ENCODE measurements at places on chromosomes 2 and 18.

DNA sequence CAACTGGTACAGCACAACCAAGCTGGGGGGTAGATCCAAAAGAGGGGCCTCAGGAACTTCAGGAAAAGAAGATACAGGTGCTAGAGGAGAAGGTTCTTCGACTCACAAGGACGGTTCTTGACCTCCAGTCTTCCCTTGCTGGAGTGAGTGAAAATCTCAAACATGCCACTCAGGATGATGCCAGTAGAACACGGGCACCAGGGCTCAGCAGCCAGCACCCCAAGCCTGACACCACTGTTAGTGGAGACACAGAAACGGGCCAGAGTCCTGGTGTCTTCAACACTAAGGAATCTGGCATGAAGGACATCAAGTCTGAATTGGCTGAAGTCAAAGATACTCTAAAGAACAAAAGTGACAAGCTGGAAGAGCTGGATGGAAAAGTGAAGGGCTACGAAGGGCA, 43.8 kb downstream of the EMILIN2 start:
- DNase-seq, result no peak

DNA sequence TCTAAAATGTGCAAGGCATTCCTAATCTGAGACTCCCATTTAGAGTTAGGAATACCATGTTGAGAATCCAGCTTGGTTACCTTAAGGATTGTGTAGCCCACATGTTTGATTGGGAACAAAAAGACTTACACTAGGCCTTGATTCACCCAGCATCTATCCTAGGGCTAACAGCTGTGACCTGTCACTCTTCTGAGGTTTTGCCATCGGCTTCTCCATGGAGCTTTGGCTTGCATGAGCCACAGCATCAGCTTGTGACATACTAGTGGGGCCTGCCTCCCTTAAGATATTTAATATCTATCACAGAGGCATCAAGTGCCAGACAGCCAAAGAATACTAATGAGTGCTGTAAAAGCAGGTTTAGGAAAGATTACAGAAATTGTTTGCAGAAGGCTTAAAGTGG, 241.3 kb upstream of the UBE2E3 start:
- DNase-seq, result no peak

DNA sequence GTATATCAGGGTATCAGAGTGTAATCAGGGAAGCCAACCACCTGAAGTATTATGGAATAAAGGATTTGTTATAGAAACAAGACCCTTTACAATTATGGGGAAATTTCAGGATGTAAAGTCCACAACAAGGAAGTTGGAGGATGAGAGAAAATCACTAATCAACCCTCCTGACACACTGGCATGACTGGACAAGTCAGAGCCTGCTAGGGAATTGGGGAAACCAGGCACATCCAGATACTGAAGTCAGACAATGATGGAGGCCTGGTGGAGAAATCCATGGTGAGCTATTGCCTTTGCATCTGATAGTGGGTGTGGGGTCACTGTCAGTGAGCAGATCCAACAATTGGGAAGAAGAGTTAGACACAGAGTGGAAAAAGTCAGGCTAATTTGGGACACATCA, 158.8 kb upstream of the FBXO11 start:
- no peak for DNase-seq

DNA sequence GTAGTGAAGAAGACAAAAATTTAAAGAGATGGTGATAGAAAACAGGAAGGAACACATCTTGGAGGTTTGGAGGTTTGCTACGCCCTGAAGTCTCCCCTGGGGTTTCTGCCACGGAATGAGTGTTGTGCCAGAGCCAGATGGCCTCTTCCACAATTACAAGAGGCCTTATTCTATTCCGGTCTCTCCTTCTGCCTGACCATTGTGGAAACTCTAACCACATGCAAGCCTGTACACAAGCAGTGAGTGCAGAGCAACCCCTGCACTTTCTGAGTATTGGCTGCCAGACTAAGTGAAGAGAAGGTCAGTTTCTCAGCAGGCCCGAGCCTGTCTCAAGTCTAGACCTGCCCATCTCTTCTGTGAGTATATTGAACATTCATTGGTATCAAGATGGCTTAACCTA, 22.7 kb upstream of the MYO1B start:
- no peak for DNase-seq

GRCh38 chr2:46847726-46848412, 67.7 kb downstream of the MCFD2 start:
- no peak for DNase-seq

GRCh38 chr18:9663377-9663776, 44.7 kb upstream of the RAB31 start:
- no peak for DNase-seq

- no peak for DNase-seq
Measured at GRCh38 chr2:44218771-44219170, 50.1 kb downstream of the PPM1B start.

GRCh38 chr2:23784971-23785370, 142.0 kb downstream of the ATAD2B start:
- no peak for DNase-seq

DNA sequence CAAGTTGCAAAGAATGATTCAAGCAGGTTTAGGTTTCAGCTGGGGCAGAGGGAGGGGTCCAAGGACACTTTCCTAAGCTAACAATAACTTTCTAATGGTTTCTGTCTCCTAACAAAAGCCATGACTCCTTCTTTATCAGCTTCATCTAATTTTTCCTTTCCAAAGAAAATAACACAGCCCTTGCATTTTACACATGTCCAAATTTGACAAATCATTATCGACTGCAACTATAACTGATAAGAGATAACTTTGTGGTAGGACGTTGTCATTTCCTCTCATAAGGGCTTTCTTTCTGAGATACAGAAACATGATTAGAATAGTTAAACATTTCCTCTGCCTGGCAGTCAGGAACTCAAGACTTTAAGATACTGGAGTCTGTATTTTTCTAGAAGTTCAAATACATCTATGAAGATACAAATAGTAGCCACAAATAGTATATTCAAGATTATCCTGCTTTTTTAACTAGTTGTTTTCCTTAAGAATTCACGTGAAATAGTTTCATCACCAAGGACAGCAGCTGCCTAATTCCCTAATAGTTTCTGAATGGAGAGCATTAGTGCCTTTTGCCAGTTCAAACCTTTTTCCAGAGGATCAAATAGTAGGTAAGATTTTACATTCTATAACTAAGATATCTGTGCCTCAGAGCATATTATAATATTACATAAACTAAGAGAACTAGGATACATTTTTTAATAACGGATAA, 263.2 kb downstream of the EXOC6B start:
- no peak for DNase-seq

- DNase-seq, result no peak
Measured at GRCh38 chr2:1437537-1437936, 24.3 kb downstream of the TPO start.

- DNase-seq, result no peak
Measured at GRCh38 chr2:195813421-195813820, 156.4 kb downstream of the SLC39A10 start.

GRCh38 chr18:76374330-76375281, 120.4 kb downstream of the ZNF516 start:
- DNase-seq, result no peak

DNA sequence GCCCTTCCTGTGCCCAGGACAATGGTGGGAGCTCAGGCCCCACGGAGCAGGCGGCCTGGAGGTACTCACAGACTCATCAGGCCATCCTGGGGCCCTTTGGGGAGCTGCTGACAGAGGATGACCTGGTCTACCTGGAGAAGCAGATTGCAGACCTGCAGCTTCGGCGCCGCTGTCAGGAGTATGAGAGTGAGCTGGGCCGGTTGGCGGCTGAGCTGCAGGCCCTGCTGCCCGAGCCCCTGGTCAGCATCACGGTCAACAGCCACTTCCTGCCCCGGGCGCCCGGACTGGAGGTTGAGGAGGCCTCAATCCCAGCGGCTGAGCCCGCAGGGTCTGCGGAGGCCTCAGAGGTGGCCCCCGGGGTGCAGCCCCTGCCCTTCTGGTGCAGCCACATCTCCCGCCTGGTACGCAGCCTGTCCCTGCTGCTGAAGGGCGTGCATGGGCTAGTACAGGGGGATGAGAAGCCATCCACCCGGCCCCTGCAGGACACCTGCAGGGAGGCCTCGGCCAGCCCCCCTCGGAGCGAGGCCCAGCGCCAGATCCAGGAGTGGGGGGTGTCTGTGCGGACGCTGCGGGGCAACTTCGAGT, 8.3 kb upstream of the KLHL30 start:
- DNase-seq, result no peak

DNA sequence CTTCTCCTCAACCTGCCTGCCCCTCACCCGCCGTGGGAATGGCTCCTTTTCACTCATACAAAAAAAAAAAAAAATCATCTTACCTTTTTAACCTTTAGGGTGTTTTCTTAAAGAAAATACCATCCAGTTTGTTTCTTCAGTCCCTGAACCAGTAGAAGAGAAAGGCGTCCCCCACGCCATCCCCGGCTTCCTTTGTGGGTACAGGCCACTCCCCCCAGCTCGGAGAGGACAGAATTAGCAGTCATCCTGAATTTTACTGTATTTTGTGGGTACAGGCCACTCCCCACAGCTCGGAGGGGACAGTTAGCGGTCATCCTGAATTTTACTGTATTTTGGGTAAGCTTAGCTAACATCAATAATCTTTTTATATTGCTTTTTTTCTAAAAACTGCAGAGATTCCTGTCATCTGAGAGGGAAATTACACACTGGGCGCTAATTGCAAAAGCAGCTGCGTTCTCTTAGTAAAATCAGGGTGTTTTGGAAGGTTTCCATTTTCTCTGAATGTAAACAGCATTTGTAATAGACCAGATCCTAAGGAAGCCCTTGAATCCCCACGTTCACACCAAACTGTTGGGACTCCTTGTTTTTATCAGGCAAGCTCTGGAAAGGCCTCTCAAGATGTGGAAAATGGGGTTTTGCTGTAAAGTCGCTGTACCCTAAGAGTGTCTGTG, 72.5 kb downstream of the NFATC1 start:
- no peak for DNase-seq

GRCh38 chr2:20186078-20186854, 38.7 kb downstream of the SDC1 start:
- no peak for DNase-seq

DNA sequence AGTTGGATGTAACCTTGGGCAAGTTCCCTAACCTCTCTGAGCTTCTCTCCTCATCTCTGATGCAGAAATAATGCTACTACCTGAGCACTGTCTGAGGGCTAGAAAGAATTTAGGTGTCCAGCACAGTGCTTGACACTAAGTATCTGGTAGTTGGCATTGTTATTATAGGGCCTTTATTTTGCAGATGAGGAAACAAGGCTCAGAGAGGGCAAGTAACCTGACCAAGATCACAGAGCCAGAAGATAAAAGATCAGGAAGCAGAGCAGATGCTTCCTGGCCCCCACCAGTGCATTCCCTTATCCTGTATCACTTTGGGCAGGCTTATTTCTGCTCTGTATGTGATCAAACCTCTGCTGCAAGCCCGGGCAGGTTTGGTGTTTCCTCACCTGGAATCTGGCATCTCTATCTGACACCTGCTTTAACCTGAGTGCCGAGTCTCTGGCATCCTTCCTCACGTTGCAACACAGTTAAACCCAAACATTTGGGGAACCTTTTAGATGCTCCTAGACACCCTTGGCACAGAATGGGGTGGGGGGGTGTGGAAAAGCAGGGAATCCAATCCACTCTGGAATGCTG, 69.9 kb downstream of the PLB1 start:
- DNase-seq, result no peak

GRCh38 chr2:147909178-147909577, 64.3 kb downstream of the ACVR2A start:
- no peak for DNase-seq
